ENCODE measurements at places on chromosomes 3 and 15. TPM values are rescaled to one million over a fixed set of nuclear protein-coding genes. Genes with fewer than 3 reads are reported as not detected.

DNA sequence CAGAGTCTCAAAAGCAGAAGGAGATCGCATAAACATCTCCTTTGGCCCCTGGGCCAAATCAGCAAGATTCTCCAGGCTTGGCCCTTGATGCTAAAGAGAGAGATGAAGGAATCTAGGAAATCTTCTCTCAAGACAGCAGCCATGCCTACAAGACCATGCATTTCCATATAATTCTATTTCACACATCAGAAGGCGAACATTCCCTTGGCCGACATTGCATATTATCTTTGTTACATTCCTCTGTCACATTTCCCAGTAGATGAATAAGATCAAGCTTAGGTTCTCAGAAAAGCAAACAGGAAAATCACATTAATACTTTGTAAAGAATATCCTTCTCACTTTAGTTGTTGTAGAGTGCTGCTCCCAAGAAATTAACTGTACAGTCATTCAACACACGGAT is 21.3 kb downstream of the GASK1A start:
- no peak for DNase-seq

- DNase-seq, result no peak
Observed at GRCh38 chr3:46660543-46661523, 32.6 kb downstream of the ALS2CL start.

PPP2R3A gene
- total RNA-seq, result 20.2 TPM

PARP15 gene
- total RNA-seq, result 0.32 TPM

PIERCE2 gene
- 2.6 TPM for total RNA-seq

Measured in hepatocyte (in vitro differentiated cells).